ENCODE measurements at places on chromosomes 1 and 21.

DNA sequence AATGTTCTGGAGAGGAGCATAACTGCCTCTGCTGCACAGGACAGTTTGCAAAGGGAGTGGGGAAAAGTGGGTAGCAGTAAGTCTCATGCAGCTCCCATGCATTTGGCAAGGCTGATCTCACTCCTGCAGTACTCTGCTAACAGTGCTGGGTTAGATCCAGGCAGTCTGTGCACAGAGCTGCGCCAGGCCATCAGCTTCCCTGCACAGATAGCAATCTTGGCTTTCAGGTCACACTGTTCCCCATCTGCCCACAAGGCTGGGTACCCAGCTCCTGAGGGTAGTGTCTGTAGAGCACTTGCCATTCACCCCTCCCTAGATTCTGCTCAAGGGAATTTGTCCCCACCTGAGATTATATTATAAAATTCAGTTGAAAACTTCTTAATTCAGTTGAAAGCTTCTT is 72.1 kb downstream of the SH3BGR start:
- DNase-seq: no peak

DNA sequence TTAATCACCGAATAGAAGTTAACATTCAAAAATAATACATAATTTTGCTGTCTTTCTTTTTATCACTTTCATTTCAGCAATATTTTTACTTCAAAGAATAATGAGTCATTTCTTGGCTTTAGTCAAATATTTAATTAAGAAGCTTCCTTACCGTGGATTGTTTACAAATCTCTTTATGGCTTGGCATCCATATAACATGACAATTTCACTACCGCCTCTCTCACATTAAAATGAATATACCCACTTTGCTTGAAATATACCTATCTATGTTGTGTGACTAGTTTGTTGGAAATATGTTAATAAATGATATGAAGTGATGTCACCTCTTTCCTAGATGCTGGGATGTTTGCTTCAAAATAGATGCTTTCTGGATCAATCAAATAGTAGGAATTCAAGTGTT is 1203.9 kb downstream of the AMY1C start:
- no peak for DNase-seq

- no peak for DNase-seq
Measured at GRCh38 chr21:32782698-32783097, 11.1 kb upstream of the PAXBP1 start.

DNA sequence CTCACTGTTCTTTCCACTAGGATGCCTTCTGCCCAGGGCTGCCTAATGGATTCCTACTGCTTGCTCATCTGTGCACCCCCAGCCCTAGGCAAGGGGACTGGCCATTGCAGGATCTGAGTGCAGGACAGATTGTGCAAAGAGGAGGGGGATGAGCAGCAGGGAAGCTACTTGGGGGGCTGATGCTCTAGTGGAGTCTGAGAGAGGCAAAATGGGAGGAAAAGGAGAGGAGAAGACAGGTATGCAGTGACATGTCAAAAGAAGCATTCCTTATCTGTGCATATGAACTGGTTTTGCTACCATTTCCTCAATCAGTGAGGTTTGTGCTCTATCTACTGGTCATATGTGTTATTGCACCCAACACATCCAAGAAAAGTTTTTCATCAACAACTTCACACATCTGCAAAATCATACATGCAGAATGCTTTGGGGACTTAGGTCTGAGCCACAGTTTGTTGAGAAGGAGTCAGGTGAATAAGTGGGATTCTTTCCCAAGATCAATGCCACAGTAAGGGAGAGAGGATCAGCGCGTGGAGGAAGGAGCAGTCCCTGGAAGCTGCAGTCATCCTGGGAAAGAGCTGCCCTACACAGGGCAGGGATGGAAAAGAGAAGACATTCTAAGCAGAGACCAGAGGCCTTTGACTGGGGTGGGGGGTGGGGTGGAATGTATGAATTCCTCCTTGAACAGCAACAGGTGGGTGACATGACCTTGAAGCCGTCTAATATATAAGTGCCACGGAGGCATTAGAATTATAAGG is 14.4 kb downstream of the SLC5A9 start:
- DNase-seq: no peak

DNA sequence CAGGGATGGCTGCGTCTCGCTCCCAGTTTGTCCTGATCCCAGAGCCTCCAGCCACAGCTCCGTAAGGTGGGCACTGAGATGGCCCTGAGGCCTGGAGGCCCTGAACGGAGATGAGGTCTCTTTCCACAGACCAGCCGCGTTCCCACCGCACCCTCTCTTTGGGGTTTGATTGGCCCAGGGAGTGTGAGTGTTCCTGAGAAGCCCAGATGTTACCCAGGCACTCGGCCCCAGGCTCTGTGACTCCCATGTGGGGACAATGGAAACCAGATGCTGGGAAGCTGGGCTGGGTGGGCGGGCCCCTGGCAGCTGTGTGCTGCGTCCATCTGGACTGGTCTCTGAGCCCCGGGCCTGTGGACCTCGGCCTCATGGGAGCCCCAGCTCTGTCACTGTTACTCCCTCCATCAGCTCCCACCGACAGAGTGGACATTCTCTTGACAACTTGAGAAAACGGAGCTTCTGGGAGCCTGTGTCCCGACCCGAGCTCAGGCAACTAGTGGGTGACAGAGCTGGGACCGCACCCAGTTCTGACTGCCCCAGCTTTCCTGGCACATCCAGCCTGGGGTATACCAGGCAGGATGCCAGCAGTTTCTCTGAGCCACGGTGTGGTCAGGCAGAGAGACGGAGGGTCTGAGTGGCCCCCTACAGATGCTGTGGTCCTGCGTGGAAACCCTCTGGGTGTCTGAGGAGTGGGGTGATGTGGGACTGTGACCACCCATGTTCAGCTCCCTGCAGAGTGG is 9.8 kb upstream of the COL6A1 start:
- DNase-seq: no peak

DNA sequence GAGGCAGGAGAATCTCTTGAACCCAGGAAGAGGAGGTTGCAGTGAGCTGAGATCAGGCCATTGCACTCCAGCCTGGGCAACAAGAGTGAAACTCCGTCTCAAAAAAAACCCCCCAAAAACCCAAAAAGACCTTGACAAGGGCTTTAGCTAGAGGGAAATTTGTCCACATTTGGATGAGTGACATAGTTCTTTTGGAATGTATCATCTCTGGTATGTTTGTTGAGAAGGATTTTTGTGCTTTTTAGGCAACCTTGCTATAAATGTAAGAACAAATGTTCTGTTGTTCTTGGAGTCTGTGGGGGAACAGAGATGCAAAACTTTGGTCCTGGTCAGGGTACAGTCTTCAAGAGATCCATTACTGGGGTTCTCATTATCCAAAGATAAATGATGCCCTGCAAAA is 28.9 kb downstream of the INAVA start:
- DNase-seq: no peak

- no peak for DNase-seq
Measured at GRCh38 chr1:7425229-7425628, 345.9 kb upstream of the VAMP3 start.

DNA sequence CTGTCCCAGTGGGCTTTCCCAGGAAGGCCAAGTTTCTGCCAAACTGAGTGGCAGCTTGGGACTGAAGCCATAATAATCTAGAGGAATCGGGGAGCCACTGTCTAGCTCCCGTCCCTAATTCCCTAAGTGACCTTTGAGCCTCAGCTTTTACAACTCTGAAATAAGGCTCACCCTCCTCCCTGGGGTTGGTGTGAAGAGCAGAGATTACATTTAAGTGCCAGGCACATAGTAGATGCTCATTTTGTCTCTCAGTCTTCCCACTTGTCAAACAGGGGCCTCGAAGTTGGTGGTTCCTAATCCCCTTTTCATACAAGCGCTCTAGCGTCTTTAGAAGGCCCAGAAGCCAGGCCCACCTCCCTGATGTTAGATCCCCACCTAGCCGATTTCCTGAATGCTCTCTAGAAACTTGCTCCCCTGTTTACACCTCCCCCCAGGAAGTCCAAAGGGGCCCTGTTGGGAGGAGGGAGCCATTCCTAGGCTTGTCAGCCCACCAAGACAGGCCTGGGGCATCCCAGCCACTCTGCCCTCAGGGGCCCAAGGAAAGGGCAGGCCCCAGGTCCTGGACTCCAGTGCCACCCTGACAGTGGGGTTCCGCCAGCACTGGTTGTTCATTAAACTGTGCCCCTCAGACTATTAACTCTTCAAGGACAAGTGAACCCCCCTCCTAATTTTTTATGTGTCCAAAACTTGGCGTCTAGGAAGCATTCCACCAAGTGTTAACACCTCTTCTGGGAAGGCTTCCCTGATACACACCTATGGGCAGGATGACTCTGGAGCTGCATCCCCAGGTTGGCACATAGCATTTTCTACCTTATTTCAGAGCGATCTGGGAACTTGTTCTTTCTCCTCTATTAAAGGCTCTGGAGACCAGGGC is 49.3 kb upstream of the ECE1 start:
- no peak for DNase-seq

GRCh38 chr1:109786112-109786480 is 22.4 kb upstream of the EPS8L3 start:
- no peak for DNase-seq

- no peak for DNase-seq
Measured at GRCh38 chr21:45766501-45766900, 123.0 kb downstream of the PCBP3 start.

- DNase-seq: no peak
Measured at GRCh38 chr1:47659146-47659545, 221.3 kb downstream of the FOXD2 start.

DNA sequence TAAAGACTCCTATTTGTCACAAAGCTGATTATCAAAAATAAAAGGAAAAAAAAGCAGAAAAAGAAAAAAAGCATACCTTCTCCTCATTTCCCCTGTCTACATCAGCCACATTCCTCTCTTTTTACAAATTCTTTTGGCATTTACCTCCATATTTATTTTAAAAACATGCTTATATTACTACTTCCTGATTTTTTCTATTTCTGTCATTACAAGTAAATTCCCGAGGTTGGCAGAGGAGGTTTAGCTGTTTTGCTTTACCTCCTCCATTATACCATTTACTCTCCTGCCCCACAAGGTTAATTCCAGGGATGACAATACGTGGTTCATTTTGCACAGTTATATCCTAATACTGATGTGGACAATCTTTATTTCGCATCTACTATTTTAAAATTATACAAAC is 26.3 kb upstream of the CD34 start:
- DNase-seq: no peak

- no peak for DNase-seq
Measured at GRCh38 chr21:32844653-32845436, 73.3 kb upstream of the PAXBP1 start.

DNA sequence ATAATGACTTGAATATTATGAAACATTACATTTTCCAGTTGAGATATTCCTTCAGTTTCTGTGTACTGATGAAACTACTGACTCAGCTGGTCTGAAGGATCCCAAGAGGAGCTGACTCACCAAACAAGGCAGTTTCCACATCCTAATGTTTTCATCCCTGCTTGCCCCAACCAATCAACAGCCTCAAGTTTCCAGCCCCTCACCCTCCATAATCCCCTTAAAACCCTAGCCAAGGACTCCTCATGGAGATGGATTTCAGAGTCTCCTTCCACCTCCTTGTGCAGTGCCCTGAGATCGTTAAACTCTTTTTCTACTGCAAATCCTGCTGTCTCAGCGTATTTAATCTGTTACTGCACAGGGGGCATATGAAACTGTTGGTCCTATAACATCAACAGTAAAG is 83.1 kb upstream of the HAO2 start:
- no peak for DNase-seq

- no peak for DNase-seq
Measured at GRCh38 chr21:37101384-37101783, 28.3 kb downstream of the TTC3 start.

GRCh38 chr1:77044133-77044849 is 174.9 kb downstream of the PIGK start:
- DNase-seq: no peak

DNA sequence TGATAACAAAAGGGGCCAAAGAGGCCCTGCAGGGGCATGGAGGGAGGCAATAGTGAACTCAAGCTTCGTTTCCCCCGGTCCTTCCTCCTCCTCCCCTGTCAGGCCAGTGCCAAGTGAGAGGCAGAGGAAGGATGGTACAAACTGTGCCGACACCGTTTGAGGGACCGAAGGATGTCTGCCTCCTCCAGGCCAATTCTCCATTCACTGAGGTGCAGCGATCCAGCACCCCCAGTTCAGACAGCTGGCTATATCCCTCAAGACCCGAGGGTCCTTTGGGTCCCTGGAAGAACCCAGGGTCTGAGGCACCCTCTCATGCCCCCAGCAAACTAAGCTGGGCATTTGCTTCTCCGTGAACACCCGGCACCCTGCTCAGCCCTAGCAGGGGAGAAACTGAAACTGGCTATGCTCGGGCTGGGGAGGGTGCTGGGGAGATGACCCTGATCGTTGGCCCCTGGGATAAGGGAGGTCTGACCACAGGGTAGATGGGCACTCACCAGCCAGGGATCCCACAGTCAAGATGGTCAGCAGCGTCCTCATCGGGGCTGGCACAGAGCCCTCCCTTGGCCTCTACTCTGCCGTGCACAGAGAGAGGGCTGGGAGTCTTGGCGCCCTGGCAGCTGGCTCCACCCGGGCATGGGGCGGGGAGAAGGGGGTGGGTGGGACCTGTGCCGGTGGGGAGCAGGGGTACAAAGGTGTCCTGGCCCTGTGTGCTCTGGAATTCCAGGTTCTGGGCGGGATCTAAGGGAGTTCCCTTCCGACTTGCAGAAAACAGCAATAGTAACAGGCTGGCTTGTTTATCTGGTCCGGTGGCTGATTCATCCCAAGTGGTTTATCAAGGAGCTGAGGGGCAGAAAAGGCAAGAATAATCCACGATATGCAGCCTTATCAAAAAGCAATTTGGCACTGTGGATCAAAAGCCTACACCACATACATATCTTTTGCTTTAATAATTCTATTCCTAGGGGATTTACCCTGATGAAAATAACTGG is at the start of gene IL22RA1:
TSS of gene IL22RA1 (minus strand) at position 595 of the 989 bp plus-strand sequence. CDS start at position 537, 58 bp downstream.
- DNase-seq: no peak

DNA sequence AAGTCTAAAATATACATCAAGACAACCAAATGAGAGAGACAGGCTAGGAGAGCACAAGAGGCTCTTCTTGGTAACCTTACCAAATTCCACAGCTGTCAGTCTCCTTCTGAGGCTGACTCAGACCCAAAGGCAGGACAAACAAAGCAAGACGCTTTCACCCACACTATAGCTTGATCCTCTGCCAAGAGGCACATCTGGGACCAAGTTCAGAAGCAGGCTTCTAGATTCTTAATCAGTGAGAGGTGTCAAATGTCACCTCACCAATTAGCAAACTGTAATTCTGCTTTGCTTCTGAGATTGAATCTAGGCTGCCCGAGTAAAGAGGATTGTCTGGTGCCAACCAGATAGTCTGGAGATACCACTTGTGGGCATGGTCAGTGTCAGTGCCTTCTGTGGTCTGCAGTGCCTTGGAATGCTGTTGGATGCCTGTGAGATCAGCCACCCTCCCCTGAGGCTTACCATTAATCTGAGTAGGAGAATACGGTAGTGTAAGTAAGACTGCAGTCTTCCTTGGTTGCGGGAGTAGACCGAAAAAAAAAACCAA is 151.0 kb downstream of the FMN2 start:
- no peak for DNase-seq

DNA sequence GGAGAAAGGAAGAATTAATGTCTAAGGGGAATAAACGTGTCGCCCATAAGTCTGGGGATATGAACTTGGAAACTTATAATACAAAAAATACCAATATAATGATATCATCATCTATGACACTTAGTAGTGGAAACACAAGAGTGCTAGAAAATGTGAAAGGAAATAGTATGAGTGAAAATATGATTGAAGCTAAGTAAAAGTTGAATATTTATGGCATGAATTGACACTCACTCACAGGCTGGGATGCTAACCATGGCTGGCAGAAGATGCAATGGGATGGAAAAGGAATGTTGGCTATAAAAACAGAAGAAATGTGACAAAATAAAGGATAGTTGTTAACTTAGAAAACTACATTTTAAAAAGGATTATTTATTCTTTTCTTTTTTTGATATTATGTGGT is 120.1 kb downstream of the XPR1 start:
- no peak for DNase-seq

Measured in stimulated activated CD8-positive, alpha-beta memory T cell treated with anti-CD3 and anti-CD28 coated beads, Interleukin-15, amount 100 ng/mL, for 4 hours (primary cell).